Right atrium auricular region (tissue), 2 donors: ENCODE measurements at places on chromosomes 7 and 10. TPM values are rescaled to one million over a fixed set of nuclear protein-coding genes. Genes with fewer than 3 reads are reported as not detected.
A peak's percentile ranks its signal among the peaks of the same experiment; 100 is the strongest.

GRCh38 chr7:131844369-131844768 lies 287.9 kb upstream of the PODXL start:
- H3K27me3 ChIP-seq, result no peaks in the 10 kb centered on the region
- H3K4me1 ChIP-seq, result no peaks in the 10 kb centered on the region
- H3K27ac ChIP-seq, result no peak overlapping the region
- no peak overlapping the region for H3K4me3 ChIP-seq
- H3K36me3 ChIP-seq, result no peaks in the 10 kb centered on the region

- no peaks in the 10 kb centered on the region for H3K36me3 ChIP-seq
- H3K27me3 ChIP-seq, result no peaks in the 10 kb centered on the region
- no peak overlapping the region for H3K27ac ChIP-seq
- DNase-seq, result no peak
Measured at GRCh38 chr10:33790521-33791271, 456.2 kb upstream of the NRP1 start.

DNA sequence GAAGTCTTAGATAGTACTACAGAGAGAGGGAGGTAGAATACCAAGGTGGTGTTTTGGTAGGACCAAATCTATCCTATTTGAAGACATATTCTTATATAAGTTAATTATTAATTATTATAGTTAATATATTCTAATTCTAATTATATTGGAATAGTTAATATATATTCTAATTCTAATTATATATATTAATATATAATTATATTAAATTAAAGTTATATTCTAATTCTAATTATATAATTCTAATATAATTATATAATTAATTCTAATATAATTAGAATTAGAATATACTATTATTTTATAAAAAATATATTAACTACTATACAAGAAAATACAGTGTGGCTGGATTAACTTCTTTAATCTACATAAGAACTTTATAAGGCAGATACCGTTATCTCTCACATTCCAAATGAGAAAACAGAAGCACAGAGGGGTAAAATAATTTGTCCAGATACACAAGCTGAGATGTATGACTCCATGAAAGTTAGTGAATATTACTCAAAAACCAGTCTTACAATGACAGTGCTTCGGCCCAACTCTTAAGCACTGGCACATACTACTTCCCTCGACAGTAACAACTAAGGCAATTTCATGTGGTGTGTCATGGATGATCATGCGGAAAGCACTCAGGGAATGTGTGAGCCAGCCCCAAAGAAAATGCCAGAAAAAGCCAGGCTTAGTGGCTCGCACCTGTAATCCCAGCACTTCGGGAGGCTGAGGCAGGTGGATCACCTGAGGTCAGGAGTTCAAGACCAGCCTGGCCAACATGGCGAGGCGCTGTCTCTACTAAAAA lies 42.6 kb downstream of the TYW1B start:
- H3K36me3 ChIP-seq, result no peaks in the 10 kb centered on the region
- no peak overlapping the region for H3K4me3 ChIP-seq

DNA sequence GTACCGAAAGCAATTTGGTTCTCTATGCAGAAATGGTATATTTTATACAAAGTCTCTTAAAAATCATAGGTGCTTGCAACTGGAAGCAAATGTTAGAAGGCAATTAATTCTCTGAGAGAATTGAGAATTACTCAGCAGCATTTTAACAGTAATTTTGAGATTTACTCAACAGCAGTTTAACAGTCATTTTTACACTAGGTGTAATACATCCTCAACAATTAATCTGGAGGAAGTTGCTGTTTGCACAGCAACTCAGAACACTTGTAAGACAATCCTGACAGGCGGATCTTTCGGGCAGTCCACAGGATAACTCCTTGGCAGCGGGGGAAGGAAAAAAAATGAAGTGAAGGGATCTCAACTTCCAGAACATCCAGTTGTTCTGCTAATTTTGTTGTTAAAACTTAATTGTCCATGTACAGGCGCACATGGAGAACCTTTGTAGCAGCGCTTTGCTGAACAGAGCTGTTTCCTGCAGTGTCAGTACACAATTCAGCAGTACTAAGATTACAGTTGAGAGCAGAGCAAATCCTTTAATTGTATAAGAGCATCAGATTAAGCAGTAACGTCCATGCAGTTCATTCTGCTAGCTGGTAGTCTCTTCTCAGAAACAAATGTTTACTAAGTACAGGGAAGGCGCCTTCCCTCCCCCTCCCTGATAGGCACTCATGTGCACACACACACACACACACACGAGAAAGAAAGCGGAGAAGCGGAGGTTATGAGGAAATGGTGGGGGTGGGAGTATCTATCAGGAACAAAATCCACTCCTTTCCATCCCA lies 43.8 kb downstream of the ENO4 start:
- H3K27me3 ChIP-seq, result no peaks in the 10 kb centered on the region
- H3K4me3 ChIP-seq, result no peak overlapping the region
- no peaks in the 10 kb centered on the region for H3K4me1 ChIP-seq
- no peak overlapping the region for H3K27ac ChIP-seq

- DNase-seq, result no peak
- no peak overlapping the region for H3K4me3 ChIP-seq
- no peak overlapping the region for H3K27ac ChIP-seq
- no peaks in the 10 kb centered on the region for H3K4me1 ChIP-seq
- no peaks in the 10 kb centered on the region for H3K27me3 ChIP-seq
Measured at GRCh38 chr10:26031300-26031699, 97.3 kb downstream of the MYO3A start.

DNA sequence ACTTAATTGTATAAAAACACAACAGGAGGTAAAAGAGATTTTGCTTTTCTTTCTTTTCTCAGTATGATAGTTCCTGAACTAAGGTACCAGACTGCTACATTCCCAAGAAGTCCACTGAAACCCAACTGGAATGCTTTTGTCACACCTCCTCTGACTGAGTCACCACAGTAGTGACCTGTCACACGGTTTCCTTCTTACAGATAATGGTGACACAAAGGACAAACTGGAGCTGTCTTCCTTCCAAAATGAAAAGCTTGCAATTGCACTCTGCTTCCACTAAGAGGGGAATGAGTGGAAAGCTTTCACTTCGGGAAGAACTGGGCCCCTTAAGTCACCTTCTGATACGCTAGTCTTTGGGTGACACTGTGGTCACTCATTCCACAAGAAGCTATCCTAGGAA lies 122.2 kb downstream of the KMT2E start:
- no peaks in the 10 kb centered on the region for H3K27me3 ChIP-seq
- H3K36me3 ChIP-seq, result peaks cover 12% of the 10 kb centered on the region
- no peak overlapping the region for H3K4me3 ChIP-seq
- no peak for DNase-seq
- no peak overlapping the region for H3K27ac ChIP-seq

Gene STAG3
- not detected for total RNA-seq

- no peaks in the 10 kb centered on the region for H3K36me3 ChIP-seq
- H3K27ac ChIP-seq, result no peak overlapping the region
- no peak overlapping the region for H3K4me3 ChIP-seq
- no peak for DNase-seq
- no peaks in the 10 kb centered on the region for H3K4me1 ChIP-seq
Measured at GRCh38 chr7:156499247-156499881, 141.2 kb upstream of the RNF32 start.

DNA sequence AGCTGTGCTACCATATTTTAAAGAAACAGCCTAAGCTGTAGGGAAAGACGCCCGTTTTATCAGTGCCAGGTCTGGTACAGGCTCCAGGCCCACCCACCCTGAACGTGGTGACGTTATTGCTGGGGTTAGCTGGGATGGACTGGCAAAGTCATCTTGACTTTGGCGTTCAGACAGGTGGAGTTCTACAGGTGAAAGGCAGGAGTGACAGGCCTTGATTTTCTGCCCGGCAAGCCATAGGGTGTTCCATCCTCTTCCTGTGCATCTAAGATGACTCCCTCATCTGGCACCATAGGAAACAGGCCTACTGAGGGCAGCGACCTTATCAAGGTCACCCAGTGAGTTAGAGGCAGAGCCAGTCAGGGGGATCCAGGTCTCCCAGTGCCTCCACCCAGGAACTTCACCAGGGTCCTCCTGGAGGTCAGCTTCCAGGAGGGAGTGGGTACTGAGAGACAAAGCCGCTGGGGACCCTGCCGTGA lies 41.6 kb downstream of the HK1 start:
- peaks cover 59% of the 10 kb centered on the region for H3K4me1 ChIP-seq
- no peak for DNase-seq
- H3K27ac ChIP-seq, result peak overlapping the region; percentile 99
- H3K36me3 ChIP-seq, result no peaks in the 10 kb centered on the region
- H3K4me3 ChIP-seq, result peak overlapping the region; percentile 94

DNA sequence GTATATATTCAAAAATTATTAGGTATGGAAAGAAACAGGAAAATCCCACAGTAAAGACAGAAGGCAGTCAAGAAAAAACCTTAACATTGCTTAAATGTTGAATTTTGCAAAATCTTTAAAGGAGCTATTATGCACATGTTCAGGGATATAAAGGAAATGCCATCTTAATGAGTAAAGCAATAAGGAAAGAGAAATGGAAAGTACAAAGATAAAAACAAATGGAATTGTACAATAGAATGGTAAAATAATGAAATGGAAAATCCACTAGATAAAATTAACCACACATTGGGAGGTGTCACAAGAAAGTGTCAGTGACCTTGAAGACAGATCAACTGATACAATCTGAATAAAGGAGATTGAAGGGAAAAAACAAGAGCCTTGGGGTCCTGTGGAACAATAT lies 82.0 kb downstream of the KIF20B start:
- no peak overlapping the region for H3K4me3 ChIP-seq
- H3K27me3 ChIP-seq, result no peaks in the 10 kb centered on the region
- no peaks in the 10 kb centered on the region for H3K4me1 ChIP-seq
- no peaks in the 10 kb centered on the region for H3K36me3 ChIP-seq
- no peak overlapping the region for H3K27ac ChIP-seq

- no peaks in the 10 kb centered on the region for H3K36me3 ChIP-seq
- no peaks in the 10 kb centered on the region for H3K4me1 ChIP-seq
- no peak overlapping the region for H3K27ac ChIP-seq
- DNase-seq, result no peak
Measured at GRCh38 chr10:124511205-124512039, 49.8 kb downstream of the LHPP start.

Gene STRIP2
- total RNA-seq, result 11.3 TPM

Gene C7orf33
- not detected for total RNA-seq

DNA sequence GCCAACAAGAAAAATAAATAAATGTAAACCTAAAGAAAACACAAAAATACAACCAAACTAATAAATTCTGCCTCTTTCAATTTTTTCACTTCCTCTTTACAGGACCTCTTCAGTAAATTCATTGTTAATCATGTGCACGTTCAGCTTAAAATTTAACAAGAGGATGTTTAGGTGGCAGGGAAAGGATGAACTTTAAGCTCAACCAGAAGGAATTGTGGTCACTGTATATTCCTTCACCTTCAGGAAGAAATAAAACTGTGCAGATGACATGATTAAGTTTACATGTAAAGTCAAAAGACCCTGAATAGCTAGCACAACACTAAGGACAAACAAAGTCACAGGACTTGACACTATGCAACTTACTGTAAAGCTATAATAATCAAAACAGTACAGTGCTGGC lies 33.0 kb downstream of the KIF5B start:
- H3K36me3 ChIP-seq, result peaks cover 89% of the 10 kb centered on the region
- no peaks in the 10 kb centered on the region for H3K27me3 ChIP-seq
- H3K4me1 ChIP-seq, result no peaks in the 10 kb centered on the region
- no peak overlapping the region for H3K27ac ChIP-seq
- no peak overlapping the region for H3K4me3 ChIP-seq

GRCh38 chr7:99601656-99602310 lies 3.7 kb downstream of the TMEM225B start:
- H3K36me3 ChIP-seq, result no peaks in the 10 kb centered on the region
- DNase-seq, result no peak
- H3K27me3 ChIP-seq, result no peaks in the 10 kb centered on the region
- H3K4me1 ChIP-seq, result no peaks in the 10 kb centered on the region
- no peak overlapping the region for H3K4me3 ChIP-seq

Gene CYP2C19
- total RNA-seq, result not detected

- no peaks in the 10 kb centered on the region for H3K4me1 ChIP-seq
- no peak overlapping the region for H3K27ac ChIP-seq
Measured at GRCh38 chr7:37295401-37295800, 153.3 kb downstream of the ELMO1 start.

GRCh38 chr7:152752200-152752912 lies 7.2 kb upstream of the ACTR3B start:
- no peak overlapping the region for H3K4me3 ChIP-seq
- H3K4me1 ChIP-seq, result no peaks in the 10 kb centered on the region
- H3K27me3 ChIP-seq, result no peaks in the 10 kb centered on the region
- DNase-seq, result no peak
- no peaks in the 10 kb centered on the region for H3K36me3 ChIP-seq
